ENCODE measurements at places on chromosomes 5 and 9. TPM values are rescaled to one million over a fixed set of nuclear protein-coding genes. Genes with fewer than 3 reads are reported as not detected.

KDM3B gene
- total RNA-seq: 69.0 TPM

CER1 gene
- not detected for total RNA-seq

PDZD2 gene
- total RNA-seq: 116 TPM

PCDHGB3 gene
- total RNA-seq: 7.9 TPM

DNA sequence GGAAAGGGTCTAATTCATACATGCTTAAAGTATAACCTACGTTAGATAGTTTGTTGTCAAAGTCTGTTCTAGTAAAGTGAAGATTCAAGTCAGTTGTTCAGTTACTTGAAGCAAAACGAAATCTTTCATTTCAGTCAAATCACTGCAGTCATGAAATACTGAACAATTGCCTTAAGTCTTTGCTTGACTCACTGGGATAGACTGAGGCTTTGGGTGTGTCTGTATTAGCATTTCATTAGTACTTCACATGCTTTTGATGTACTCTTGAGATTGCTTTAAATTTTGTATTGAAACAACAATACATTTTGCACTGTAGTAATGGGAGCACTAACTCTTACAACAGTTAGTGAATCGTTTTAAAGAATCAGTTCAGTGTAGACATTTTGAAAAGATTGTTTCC, 4.0 kb upstream of the CMYA5 start:
- DNase-seq: no peak

GRCh38 chr9:72154468-72155285, 5.4 kb downstream of the GDA start:
- DNase-seq: no peak
